ENCODE measurements at places on chromosomes 2 and 18. TPM values are rescaled to one million over a fixed set of nuclear protein-coding genes. Genes with fewer than 3 reads are reported as not detected.

DNA sequence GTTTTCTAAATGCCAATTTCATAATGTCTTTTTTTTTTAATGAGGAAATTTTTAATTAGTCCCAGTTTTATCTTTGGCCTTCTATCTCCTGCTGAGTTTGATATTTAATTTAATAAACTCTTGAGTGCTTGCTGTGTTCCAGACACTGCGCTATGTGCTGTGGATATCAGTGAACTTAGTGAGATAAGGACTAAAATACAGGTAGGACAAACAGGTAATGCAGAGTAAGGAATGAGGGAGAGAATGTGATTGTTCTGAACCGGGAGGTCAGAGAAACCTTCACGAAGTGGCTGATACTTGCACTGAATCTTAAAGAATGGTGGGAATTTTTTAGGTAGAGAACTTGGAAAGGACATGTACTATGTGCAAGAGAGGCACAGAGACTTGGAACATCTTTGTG lies 28.2 kb downstream of the TTC27 start:
- peaks cover 9% of the 10 kb centered on the region for H3K36me3 ChIP-seq
- H3K27me3 ChIP-seq, result no peaks in the 10 kb centered on the region
- H3K4me1 ChIP-seq, result no peaks in the 10 kb centered on the region
- H3K4me3 ChIP-seq, result no peak overlapping the region
- no peak for DNase-seq

DNA sequence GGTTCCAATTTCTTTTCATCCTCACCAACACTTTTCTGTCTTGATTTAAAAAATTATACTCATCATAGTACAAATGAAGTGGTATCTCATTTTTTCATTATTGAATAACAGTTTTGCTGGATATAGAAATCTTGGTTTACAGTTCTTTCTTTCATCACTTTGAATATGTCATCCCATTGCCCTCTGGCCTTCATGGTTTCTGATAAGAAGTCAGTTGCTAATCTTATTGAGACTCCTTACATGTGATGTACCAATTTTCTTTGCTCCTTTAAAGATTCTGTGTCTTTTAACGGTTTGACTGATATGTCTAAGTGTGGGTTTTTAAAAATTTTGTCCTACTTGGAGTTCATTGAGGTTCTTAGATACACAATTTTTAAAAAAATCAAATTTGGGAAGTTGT lies 35.0 kb downstream of the SLC3A1 start:
- H3K4me1 ChIP-seq, result no peaks in the 10 kb centered on the region
- H3K27me3 ChIP-seq, result no peaks in the 10 kb centered on the region
- H3K36me3 ChIP-seq, result peaks cover 33% of the 10 kb centered on the region
- no peak for DNase-seq

Gene CPO
- 0.40 TPM for total RNA-seq

GRCh38 chr2:100818606-100819369 lies 1.2 kb upstream of the NPAS2 start:
- H3K36me3 ChIP-seq, result peaks cover 55% of the 10 kb centered on the region
- H3K4me3 ChIP-seq, result peak overlapping the region; percentile 73
- peak overlapping the region; percentile 77 for H3K27ac ChIP-seq
- H3K27me3 ChIP-seq, result no peaks in the 10 kb centered on the region
- DNase-seq, result peak; percentile 68

- DNase-seq, result no peak
- H3K4me1 ChIP-seq, result no peaks in the 10 kb centered on the region
- no peaks in the 10 kb centered on the region for H3K27me3 ChIP-seq
- H3K36me3 ChIP-seq, result no peaks in the 10 kb centered on the region
These were observed 333.0 kb downstream of the RPRM start for GRCh38 chr2:153145470-153145978.

Gene FTCDNL1
- total RNA-seq, result 1.9 TPM

Gene NT5DC4
- total RNA-seq, result 13.6 TPM

- DNase-seq, result no peak
- H3K36me3 ChIP-seq, result no peaks in the 10 kb centered on the region
- no peaks in the 10 kb centered on the region for H3K4me1 ChIP-seq
- no peak overlapping the region for H3K27ac ChIP-seq
These were observed 41.1 kb upstream of the PNPT1 start for GRCh38 chr2:55734726-55735125.

DNA sequence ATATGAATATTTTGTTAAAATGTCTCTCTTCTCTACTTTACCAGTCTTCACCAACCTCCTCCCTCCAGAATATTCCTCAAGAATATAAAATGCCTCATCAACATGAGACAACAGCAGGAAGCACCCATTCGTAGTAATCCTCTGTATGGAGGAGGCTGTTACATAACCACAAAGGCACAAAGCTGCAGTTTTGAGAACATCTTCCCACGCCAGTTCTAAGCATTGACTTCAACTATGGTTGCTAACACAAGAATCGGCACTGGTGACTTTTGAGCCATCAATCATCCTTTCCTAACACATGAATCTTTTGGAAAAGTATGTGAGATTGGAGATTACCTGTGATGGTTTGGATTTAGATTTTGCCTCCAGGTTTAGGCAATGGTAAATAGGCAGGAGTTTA lies 54.9 kb upstream of the CYP1B1 start:
- H3K36me3 ChIP-seq, result no peaks in the 10 kb centered on the region
- no peaks in the 10 kb centered on the region for H3K27me3 ChIP-seq
- H3K4me1 ChIP-seq, result no peaks in the 10 kb centered on the region
- H3K27ac ChIP-seq, result no peak overlapping the region
- H3K4me3 ChIP-seq, result no peak overlapping the region

Gene SPP2
- total RNA-seq, result not detected

Gene RAB27B
- 38.3 TPM for total RNA-seq

Data from Calu3 (cell line).